Substantia nigra (tissue), 51 donors: ENCODE measurements at places on chromosomes 1 and 21.
A peak's percentile ranks its signal among the peaks of the same experiment; 100 is the strongest.

- no peak for DNase-seq
Measured at GRCh38 chr1:93821423-93822144, 57.4 kb downstream of the DNTTIP2 start.

DNA sequence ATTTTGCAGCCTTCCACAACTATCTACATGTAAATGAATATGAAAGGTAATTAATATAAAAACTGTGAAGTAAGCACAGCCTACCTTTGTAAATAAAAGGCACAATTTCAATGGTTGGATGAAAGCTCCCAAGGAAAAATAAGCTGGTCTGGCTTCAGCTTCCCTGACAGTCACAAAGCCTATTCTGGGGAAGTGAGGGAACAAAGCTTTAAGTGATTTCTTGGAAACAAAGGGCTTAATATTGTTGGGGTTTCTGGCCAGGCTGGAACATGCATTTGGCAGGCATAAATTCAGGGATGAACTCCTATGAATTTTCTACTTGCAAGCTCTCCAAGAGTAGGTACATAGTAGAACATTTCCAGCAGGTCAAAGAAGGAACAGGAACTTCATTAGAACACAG, 17.3 kb downstream of the BCAS2 start:
- no peak for DNase-seq

DNA sequence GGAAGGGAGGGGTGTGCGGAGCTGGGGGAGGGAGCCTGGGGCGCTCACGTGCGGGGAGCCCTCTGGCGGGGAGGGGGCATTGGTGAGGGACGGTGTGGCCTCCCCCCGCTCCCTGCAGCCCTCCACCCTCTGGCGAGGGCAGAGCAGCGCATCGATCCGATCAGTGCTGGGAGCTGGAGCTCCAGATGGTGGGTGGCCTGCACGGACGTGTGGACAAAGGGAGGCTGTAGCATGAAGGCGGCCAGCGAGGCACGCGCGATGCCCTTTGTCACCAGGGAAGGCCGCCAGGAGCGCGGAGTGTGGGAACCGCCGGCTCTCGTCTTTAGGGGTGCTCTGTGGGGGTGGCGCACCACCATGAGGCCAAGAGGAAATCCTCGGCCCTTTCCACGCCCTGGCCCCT, 5.4 kb upstream of the HES5 start:
- DNase-seq = no peak

DNA sequence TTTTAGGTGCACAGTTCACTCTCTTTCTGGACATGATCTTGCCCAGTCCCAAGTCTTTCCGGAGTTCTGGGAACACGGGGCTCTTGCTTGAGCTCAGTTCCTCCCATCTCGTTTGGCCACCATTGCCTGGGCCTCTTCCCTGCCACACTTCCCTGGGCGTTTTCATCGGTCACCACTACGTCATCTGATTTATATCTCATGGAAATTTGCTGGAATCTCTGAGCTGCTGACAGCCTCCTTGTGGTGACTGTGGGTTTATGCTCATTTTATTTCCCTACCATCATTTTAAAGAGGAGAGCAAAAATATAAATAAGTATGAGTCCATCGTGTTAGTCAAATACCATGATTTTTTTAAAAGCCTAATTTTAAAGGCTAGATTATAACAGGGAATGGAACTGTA, 449.1 kb upstream of the KAZN start:
- no peak for DNase-seq

DNA sequence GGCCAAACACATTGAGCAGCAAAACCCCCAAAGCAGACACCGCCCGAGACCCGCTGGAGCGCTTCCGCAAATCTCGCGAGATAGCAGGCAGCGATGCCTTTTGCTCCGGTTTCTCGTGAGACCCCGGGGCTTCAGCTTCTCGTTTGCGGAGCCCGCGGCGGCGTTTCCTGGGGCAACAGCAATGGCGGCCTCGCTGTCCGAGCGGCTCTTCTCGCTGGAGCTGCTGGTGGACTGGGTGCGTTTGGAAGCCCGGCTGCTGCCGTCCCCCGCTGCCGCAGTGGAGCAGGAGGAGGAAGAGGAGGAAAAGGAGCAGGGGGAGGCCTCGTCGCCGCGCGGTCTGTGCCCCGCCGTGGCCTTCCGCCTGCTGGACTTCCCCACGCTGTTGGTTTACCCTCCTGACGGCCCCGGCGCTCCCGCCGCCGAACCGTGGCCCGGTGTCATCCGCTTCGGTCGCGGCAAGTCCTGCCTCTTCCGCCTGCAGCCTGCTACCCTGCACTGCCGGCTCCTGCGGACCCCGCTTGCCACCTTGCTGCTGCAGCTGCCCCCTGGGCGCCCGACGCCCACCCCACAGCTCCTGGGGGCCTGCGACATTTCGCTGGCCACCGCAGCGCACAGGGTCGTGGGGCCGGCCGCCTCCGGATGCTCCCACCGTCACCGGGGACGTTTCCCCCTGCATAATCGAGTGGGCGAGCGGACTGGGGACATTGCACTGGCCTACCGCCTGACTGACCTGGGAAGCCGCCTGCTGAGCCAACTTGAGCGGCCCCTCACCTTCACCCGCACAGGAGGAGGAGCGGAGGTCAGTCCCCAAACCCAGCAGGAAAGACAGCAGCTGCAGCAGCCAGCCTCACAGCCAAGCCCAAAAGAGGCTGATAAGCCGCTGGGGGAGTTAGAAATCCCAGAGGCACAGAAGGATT, at the start of gene MAP10:
Gene MAP10 (plus strand): TSS at position 148 of the 917 bp plus-strand sequence. CDS start 34 bp downstream, at position 182.
- peak; percentile 52 for DNase-seq

DNA sequence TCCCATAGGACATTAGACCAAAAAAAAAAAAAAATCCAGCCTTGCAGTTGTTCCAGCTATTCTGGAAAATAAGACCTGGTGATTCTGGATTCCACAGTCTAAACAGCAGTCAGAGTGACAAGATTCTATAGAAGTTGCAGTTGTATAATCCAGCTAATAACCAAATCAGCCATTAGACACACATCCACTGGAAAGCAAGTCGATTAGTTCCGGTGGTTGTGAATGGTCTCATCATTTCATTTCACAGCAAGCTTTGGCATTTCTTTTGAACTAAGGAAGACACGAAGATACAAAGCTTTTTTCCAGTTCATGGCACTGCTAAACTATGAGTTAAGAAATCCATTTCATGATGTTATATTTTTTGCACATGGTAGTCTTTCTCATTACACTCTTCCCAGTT, 54.4 kb upstream of the FAM89A start:
- no peak for DNase-seq

- DNase-seq = no peak
Measured at GRCh38 chr21:41500931-41501381, 7.0 kb downstream of the TMPRSS2 start.

- DNase-seq = no peak
Measured at GRCh38 chr1:174968750-174969244, 30.9 kb upstream of the CACYBP start.

DNA sequence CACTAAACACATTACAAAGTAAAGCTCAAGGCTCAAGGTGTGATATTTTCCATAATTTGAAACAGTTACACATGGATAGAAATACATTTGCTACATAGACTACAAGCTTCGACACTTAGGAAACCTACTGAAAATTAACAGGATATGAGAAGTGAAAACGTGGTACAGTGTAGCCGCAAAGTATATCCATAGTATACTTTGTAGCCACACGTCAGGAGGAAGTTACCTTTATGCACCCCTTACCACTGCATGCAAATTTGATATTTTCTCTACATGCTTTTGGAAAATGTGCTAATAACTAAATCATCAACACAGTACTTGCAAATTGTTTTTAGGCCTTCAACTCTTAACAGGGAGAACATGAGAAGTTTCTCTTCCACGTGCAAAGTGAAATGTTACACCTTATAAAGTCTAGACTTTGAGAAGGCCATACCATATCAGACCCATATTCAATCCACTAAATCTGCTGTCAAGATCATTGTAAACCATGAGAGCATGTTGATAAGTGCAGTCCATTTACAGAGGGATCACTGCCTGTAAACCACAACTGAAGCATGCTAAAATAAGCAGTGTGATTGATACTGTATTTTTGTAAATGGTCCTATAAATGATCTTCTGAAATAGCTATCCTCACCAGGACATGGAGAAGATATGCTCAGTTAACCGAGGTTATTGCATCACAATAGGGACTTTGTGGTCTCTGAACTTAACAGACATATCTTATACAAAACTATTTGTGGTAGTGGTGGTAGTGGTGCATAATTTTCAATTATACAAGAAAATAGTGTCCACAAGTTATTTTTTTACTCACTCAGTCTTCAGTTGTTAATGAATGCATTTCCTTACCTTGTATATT, 64.7 kb downstream of the VAV3 start:
- DNase-seq = no peak

- no peak for DNase-seq
Measured at GRCh38 chr1:1567891-1568291, 6.8 kb downstream of the SSU72 start.

GRCh38 chr1:18830596-18830995, 28.9 kb downstream of the TAS1R2 start:
- DNase-seq = no peak

- no peak for DNase-seq
Measured at GRCh38 chr1:207006914-207007313, 25.6 kb downstream of the C1orf116 start.

DNA sequence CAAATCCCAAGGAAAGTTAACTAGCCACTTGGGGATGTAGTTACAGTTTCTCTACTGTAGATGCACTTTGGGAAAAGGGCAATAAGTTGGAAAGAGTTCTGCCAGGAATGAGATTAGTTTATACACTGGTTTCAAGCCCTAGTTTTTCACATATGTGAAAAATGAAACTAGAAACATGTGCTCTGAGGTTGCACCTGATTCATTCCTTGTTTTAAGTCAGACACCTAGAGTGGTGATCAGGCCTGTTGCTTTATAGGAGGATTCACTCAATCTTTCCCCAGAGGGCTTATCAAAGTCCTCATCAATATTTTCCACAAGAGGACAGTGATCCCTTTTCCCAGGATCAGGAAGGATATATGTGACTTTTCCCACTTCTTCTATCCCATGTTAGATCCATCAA, 515.9 kb upstream of the PKN2 start:
- DNase-seq = no peak

DNA sequence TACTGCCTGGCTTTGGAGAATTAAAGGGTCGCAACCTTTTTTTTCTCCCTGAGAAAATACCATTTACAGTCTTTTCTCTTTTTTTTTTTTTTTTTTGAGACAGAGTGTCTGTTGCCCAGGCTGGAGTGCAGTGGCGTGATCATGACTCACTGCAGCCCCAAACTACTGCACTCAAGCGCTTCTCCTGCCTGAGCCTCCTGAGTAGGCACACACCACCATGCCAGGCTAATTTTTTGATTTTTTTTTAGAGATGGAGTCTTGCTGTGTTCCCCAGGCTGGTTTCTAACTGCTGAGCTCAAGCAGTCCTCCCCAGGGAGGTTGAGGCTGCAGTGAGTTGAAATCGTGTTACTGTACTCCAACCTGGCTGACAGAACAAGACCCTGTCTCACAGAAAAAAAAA, 24.6 kb downstream of the UBE4B start:
- DNase-seq = peak; percentile 48

GRCh38 chr1:116477429-116477828, 93.4 kb downstream of the CD58 start:
- DNase-seq = no peak

- DNase-seq = no peak
Measured at GRCh38 chr1:4597020-4597419, 57.4 kb upstream of the AJAP1 start.

GRCh38 chr1:214570442-214570841, 19.0 kb upstream of the PTPN14 start:
- no peak for DNase-seq

- DNase-seq = no peak
Measured at GRCh38 chr1:230828421-230828820, 39.9 kb downstream of the C1orf198 start.

- no peak for DNase-seq
Measured at GRCh38 chr1:173212952-173213491, 5.9 kb upstream of the TNFSF4 start.

DNA sequence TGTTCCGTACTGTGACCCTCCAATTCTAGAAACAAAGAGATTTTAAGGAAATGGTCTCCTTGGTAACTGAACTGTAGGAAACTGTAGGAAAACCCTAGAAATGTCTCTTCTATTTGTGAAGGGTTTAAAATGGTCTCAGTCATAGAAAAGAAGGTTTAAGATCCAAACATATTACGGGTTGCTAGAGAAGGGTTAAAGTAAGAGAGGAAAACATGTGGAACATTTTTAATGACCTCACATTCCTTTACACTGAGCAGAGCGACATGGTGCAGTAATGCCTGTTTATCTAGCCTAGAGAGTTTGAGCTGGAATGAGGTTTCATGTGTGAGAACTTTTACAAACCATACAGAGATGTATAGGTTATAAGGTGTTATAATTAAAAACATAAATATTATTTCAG, 36.9 kb upstream of the C1orf105 start:
- DNase-seq = no peak

DNA sequence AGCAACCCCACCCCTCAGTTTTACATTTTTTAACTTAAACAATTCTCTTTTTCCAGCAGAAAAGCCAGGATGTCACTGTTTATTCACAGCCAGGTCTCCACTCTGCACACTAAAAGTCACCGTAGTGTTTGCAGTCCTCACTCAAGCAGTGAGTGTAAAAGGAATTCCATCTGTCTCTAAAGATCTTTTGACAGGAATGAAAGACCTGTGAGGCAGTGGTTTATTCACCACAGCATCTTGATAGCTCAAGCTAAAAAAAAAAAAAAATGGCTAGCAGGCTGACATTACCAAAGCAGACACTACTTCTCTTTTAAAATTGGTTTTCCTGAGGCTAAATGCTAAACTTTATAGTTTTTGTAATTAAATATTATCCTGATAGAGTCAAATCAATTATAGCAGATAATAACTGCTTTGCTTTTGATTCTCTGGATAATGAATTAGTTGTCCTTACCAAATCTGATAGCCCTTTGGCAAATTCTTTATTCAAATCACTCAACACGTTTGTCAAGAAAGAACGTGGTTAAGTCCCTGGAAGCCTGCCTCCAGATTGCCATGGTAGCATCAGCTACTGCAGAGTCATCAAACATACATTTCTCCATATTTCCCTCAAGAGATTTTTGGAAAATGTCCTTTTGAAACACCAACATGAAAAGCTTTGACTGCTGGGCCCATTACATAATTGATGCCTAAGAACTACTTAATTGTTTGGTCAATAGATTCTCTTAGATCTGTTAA, 22.2 kb upstream of the SLC5A9 start:
- DNase-seq = no peak
